ENCODE measurements at places on chromosomes 6 and 20.

- DNase-seq, result no peak
These were observed 264.5 kb upstream of the BMP2 start for GRCh38 chr20:6502999-6503398.

DNA sequence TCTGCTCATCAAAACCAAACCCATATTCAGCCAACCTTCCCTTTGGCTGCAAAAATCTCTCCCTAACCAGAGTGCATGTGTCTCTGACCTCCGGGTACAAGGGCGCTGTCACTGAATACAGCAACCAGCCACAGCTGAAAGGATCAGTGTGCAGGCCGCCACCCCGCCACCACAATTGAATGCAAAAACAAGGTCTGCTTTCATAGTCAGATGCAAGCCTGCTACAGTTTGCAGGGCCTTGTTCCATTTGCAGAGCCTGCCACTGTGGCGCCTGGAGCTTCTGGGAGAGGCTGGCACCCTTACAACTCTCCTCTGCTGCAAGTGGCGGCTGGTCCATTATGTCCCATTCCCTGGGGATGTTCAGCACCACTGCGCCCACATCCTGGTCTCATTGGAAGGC, 23.5 kb downstream of the MDGA1 start:
- no peak for DNase-seq

DNA sequence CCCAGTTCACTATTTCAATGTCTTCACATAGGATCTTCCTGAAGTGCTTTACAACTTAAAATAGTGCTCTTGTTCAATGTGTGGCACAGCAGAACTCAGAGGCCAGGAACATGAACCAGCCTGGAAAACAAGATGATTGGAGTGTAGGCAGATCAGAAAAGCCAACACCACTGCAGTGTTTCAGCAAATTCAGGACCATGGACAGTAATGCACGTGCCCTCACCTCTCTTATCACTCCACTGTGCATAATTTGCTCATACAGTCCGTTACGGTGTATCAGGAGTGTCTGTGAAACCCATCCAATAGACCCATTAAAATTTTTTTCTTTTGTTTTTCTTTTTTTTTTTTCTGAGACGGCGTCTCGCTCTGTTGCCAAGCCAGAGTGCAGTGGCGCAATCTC, 27.6 kb upstream of the HACE1 start:
- DNase-seq, result peak; percentile 7

GRCh38 chr20:11173916-11174315, 500.1 kb upstream of the JAG1 start:
- DNase-seq, result no peak

DNA sequence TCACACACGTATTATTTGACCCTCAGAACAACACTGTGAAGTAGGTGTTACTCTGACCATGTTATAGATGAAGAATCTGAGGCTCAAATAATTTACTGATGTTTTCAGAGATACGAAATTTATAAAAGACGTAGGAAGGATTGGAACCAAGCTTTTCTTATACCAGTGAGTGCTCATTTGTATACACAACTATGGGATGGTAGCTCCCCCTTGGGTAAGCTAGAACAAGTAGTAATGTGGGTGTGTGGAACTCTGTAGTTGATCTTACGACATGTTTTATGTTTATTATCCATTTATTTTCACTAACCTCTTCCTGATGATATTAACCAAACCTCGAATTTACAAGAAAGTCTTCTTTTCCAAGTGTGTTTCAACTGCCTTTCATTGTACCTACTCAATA, 248.5 kb downstream of the NKAIN2 start:
- DNase-seq, result no peak

GRCh38 chr20:57940868-57941522, 231.2 kb upstream of the PMEPA1 start:
- no peak for DNase-seq

DNA sequence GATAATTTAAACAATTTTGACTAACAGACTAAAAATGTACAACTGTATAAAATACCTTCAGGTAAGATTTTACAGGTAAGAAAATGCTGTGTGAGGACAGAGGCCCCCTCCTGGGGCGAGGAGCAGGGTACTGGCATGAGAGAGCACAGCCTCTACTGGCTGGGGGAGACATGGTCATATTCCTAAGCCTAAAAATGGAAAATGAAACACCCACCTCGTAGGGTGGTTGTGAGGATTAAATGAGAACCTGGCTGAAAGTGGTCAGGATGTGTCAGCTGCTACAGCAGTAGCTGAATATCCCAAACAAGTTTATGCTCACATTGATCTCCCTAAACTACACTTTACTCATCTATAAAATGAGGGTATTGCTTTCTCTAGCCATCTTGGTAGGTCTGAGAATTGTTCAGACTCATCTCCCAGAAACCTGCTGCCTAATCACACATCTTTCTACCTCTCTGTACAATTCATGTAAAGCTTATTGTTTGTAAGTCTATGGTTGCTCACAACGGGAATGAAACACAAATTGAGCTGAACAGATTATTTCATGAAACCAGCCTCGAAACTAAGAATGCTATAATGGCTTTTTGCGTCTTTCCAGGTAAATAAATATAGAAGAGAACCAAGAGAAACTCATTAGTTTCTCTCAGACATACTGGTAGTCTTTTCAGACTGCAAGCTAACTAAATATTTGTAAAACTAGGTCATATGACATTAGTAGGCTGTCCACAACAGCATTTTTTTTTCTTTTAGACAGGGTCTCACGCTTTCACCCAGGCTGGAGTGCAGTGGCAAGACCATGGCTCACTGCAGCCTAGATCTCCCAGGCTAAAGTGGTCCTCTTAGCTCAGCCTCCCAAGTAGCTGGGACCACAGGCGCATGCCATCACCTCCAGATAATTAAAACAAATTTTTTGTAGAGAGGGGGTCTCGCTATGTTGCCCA, 69.6 kb downstream of the POPDC3 start:
- DNase-seq, result no peak

DNA sequence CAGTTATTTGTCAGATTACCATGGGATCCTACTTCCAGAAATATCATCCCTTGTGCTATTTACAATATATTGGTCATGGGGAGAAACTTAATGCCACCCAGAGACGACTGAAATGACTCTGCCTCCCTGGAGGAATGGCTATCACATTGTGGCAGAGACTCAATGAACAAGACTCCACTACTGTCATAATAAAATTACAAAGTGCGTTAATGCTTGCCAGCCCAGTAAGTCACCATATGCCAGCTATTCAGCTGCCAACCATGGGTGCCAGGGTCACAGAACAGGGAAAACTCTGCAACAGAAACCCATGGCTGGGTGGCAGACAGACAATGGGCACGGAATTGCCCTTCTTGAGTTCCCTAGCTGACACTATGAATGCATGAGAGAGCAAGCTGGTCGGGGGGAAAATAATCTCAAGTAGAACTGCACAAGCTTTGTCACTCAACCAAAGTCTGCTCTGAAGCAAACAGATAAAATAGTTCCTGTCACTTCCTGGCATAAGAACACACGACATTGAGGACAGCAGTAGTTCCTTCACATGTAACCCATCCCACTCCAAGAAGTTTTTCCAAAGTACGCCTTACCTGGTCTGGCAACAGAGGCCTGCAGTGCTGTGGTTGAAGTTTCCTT, 32.1 kb downstream of the TP53INP2 start:
- no peak for DNase-seq

DNA sequence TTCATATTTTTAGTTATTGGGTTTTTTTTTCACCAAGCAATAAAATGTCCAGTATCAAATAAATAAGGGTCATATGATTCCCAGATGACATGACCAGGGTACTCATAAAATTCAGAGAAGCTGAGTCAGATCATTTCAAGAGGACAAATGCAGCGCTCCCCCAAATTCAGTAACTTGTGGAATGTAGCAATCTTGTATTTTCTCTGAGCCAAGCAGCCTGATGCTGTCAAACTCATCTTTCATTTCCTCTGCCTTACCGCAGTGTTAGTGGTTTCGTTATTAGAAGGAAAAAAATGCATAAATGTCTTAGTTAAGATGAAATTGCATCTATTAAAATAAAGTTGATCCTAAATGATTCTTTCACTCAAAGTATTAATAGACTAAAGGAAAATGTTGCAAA, 57.8 kb upstream of the EDN1 start:
- DNase-seq, result no peak

DNA sequence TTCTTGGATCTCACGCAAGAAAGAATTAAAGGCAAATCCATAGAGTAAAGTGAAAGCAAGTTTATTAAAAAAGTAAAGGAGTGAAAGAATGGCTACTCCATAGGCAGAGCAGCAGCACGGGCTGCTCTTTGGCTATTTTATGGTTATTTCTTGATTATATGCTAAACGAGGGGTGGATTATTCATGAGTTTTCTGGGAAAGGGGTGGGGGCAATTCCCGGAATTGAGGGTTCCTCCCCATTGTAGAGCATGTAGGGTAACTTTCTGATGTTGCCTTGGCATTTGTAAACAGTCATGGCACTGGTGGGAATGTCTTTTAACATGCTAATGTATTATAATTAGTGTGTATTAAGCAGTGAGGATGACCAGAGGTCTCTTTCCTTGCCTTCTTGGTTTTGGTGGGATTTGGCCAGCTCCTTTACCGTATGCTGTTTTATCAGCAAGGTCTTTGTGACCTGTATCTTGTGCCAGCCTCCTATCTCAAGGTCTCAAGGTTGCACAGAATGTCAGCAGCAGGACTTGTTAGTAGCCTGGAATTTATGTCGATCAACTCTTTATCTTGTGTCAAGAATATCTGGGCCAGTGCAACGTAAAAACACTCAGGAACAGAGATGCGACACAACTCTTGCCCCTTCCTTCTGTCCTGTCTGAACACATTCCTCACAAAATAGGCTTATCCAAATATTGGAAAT, 931.4 kb downstream of the QKI start:
- DNase-seq, result no peak

All from COLO829 (cell line).